NCI-H1092 treated with DMSO at 0.1 percent for 48 hours (cell line): ENCODE measurements at places on chromosomes 2 and 18.

DNA sequence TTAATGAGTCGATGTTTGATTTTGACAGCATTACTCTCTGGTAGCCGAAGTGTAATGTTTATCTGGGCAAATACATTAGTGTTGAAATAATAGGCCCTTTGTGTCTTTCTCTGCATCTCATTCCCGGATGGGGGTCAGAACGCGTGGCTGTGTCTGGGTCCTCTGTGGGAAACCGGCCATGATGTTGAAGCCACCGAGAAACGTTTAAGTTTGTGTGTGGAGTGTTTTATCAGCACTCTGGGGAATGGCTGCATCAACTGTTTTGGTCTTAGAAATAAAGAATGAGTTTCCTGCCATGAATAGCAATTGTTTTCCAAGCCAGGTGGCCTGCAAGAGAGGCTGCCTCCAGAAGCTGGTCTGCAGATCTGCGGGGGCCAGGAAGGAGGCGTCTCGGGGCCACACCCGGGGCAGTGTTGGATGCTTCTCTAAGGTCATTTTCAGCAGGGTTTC is 69.7 kb downstream of the RNF144A start:
- DNase-seq: peak; percentile 49

DNA sequence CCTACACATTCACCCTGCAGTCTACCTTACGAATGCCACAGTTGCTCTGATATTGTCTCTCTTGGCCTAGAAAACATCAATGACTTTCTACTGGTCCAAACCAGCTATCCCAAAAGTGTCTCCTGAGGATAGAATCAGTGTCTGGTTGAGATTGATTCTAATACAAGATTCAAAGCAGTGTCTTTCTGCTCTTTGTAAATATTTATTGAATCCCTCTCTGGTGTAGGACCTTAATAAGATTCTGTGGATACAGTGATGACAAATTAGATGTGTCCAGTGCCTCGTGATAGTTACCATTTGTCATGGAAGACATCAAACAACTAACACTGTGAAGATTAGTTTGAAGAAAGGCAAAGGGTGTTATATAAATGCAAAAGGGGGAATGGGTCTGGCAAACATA is 380.7 kb upstream of the TRIB2 start:
- DNase-seq: no peak

GRCh38 chr2:190996338-190996946 is 17.5 kb downstream of the STAT1 start:
- DNase-seq: no peak

DNA sequence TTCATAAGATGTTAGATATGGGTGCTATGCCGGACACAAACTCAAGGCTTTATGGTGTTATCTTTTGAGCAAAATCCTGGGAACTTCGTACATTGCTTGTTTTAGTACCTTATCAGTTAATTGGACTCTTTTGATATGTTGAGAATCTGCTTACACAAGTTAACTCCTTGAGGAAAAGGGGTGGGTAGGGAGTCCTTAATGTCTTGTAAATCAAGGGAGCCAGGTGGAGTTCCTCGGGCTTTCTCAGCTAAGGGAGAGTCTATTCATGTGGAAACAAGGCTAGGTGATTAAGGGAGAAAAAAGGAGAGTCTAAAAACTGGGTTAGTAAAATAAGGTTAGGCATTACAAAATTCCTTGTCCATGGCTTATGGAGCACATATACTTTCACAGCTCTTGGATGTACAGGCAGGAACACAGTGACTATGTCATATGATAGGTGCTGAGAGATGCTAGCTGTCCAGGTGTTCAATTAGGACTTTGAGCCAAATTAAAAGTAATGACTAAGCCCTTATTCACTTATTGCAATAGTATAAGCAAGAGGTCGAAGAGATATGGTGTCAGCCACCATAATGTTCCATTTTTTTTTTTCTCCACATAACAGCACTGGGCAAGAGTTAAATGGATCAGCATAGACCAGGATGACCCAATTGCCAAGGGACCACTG is 59.5 kb upstream of the DYNAP start:
- DNase-seq: no peak

- no peak for DNase-seq
These were observed 120.6 kb downstream of the MYCN start for GRCh38 chr2:16060936-16061338.

- DNase-seq: no peak
These were observed at the start of gene SLC30A3 for GRCh38 chr2:27262379-27263286. TSS of gene SLC30A3 (minus strand) at chr2:27263047. CDS start at chr2:27262906, 141 bp downstream.
